ENCODE measurements at places on chromosomes 12 and 14.

DNA sequence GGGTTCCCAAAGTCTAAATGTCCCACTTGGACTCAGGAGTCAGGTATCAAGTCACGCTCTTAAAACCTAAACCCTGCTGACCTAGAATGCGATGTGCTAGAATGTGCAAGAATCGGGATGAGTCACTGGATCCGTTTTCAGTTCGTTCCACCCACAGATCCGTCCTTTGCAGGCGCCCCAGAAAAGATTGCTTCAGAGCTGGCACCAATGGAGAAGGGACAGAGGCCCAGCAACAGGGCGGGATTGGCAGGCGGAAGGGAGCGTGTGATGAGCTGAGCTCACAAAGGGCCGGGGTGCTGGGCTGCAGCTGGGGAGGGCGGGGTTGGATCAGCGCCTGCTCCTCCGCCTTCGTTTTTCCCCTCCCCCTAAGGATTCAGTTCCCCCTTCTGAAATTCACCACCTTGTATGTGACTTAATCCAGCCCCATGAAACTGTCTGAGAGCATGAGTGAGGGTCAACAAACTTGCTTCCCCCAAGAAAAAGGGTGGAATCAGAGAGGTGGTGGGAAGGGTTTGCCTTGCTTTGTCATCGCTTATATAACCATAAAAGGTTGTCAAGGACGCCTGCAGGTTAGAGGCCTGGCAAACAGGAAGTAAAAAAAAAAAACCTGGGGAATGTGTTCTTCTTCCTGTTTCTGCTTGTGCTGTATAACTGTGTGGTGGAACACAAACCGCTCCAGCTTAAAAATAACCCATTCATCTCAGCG is 2.8 kb upstream of the UBC start:
- DNase-seq, result peak; percentile 97

DNA sequence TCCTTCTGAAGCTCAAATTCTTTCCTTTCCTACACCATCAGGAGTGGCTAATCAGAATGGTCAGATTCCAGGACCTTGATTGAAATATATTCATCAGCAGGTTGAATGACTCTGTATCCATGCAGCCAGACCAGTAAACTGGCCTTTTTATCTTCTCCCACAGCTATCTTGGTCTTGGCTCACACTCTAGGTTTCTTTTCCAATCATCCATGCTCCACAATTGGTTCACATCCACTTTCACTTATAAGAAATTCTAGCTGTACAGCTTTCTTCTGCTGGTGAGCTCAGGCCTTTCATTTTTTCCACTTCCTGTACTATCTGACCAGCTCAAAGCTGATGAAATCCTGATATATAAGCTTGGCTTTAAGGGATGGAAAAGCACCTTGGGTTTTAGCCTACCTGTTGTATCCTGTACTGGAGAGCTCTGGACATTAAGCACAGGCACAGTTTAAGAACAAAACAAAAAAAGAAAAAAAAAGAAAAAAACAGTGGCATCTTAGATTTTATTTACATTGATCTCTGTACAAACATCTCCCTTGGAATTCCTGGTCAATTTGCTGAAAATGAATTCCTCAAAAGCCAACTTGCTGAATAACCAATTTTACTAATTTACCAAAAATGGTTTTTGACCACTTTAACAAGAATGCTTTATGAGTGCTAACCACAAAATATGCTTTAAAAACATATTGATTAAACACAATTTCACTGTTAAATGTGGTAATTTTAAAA is 91.6 kb upstream of the PAWR start:
- DNase-seq, result no peak

DNA sequence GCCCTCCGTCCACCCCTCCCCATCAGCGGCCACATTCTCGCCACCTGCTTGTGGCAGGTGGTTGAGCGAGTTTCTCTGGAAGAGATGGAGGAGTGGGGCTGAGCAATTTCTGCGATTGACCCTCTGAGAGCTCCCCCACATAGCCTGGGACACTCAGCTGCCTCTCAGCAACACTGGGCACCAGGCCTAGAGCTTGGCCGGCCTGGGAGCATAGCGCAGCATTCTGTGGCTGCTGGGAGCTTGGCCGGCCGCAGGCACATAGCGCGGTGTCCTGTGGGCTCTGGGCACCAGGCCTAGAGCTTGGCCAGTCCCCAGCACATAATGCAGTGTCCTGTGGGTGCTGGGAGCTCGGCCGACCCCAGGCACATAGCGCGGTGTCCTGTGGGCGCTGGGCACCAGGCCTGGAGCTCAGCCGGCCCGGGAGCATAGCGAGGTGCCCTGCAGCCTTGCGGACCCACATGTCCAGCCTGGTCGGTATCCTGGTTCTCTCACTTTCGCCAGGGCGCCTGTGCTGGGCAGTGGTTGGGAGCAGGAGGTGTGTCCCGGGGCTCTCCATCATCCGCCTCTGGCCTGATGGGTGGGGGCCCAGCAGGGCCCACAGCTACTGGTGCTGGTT is 43.8 kb downstream of the LRCOL1 start:
- no peak for DNase-seq

GRCh38 chr12:66999141-66999540 is 270.0 kb upstream of the CAND1 start:
- no peak for DNase-seq

DNA sequence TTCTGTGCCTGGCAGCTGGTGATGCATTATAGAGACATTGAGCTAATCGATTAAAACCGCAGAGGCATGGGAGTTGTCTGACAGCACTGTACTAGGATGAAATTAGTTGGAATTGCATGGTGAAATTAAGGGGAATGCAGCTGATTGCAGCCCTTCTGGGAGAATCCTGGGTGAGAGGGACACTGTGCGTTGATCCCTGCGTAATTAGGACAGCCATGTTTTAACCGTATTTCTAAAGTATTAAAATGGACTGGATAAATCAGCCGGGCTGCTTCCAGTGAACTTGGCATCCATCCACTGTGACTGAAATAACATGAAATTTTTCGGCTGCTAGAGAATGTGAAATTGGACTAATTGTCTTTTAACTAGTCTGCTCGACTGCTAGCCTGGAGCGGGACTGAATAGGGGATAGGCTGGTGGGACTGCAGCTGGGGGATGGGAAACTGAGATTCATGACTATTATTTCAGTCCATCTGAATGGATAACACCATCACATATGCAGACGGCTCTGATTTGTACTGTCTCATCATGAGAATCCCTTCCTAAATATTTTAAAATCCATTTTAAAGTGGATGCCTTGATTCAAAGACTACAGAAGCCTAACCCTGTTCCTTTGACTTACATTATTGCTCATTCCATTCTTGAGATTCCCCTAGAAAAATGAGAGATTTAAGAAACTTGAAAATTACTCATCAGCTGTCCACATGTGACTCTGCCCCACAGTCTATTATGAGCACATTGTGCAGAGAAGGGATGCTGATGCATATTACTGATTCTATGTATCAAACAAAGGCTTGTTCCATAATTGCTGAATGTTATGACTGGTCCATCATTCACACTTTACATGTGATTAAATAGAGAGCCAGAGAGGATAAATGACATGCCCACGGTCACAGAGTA is 343.9 kb downstream of the NPAS3 start:
- no peak for DNase-seq

DNA sequence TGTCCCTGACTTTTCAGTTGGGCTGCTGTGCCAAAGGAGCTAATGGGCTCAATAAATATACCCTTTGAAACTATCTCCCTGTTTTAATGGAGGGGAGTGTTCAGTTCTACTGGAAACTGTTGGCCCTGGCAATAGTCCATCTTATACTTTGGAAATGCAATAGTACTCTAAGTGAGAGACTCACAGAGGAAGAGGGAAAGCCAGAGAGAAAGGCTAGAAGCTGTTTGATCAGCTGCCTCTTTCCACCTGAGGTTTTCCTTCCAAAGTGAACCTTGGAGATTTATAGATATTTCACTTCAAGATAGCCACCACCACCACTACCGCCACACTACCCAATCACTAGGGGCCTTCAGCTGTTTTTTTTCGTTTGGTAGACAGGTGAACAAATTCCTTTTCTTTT is 93.6 kb upstream of the CCDC91 start:
- no peak for DNase-seq
